ENCODE measurements at places on chromosomes 6 and 20.
A peak's percentile ranks its signal among the peaks of the same experiment; 100 is the strongest.

GRCh38 chr6:26155061-26155930, 68.1 kb downstream of the HFE start:
- DNase-seq: no peak

- DNase-seq: no peak
These were observed 1.3 kb downstream of the DUSP15 start for GRCh38 chr20:31868853-31869672.

- no peak for DNase-seq
These were observed 3.9 kb downstream of the JAG1 start for GRCh38 chr20:10669843-10670446.

- DNase-seq: no peak
These were observed 3.0 kb upstream of the CCN2 start for GRCh38 chr6:131954059-131954774.

GRCh38 chr6:20811109-20811761, 277.0 kb downstream of the CDKAL1 start:
- DNase-seq: no peak

GRCh38 chr6:125558241-125558843, 191.1 kb upstream of the HEY2 start:
- DNase-seq: no peak

DNA sequence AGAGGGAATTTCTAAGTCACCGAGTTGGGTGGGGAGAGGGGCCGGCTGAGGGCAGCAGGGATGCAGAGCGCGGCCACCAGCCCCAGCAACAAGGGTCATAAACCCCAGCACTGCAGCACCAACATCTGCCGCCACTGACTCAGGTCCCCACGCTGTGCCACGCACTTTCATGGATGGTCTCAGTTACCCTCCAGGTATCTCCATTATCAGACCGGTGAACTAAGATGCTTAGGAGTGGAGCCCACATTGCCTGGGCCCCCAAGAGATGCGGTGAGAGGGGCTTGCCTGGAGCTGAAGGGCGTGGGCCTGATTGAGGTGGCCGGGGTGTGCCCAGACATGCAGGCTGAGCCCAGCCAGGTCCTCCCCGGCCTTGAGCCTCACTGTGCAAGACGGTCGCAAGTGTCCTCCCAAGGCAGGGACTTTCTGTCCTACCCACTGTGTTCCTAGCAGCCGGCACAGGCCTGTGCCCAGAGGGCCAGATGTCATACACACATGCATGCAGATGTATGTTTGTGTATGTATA, 19.3 kb downstream of the RBM38 start:
- no peak for DNase-seq

DNA sequence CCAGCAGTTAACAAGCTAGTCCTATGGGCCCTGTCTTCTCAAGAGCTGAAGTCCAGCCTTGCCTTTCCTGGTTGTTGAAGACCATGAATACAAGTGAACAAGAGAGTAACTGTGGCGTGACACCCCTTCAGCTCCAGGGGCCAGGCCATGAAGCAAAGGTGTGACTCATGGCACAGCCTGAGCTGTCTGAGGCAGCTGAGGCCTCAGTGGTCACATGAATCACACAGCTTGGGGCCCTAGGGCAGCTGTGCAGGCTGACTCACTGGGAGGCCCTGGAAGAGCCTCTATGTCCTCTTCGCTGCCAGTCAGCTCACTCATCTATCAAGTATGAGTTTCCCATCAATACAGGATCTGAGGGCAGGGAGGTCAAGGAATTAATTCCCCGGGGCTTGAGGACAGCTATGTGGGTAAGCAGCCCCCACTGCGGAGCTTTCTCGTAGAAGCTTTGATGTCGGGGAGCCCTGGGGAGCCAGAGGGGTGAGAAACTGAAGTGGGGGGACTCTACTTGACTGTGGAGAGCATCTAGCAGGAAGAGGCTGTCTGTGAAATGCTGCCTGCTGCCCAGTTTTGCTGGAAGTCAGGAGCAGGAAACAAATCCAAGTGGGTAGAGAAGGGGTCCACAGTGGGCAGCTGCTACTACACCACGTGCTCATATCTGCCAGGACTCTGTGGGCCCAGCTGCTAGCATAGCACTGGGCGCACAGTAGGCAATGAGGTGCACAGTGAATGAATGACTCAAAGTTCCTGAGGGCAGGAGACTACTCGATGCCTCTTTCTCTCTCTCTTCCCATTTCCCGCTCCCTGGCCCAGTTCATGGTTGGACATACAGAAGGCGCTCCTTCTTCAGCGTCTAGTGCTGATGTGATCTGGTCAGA, 13.7 kb upstream of the FAM83C start:
- no peak for DNase-seq

DNA sequence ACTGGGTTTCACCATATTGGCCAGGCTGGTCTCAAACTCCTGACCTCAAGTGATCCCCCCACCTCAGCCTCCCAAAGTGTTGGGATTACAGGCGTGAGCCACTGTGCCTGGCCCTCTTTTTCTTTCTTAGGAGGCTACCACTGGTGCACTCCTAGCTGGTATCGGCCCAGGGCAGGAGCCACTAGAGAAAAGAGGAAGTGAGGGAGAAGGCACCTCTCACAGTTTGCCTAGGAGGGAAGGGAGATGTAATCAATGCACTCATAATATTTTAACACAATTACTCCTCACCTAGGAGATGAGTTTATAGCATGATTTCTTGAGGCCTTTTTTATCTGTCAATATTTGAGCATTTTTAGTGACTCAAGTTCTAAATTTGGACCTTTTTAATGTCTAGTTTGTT, 189.0 kb upstream of the SOX4 start:
- DNase-seq: no peak

GRCh38 chr6:513058-513457, 121.5 kb downstream of the IRF4 start:
- no peak for DNase-seq

- DNase-seq: no peak
These were observed 131.6 kb downstream of the RFX6 start for GRCh38 chr6:117008618-117009017.

- DNase-seq: no peak
These were observed 750.4 kb downstream of the TENT5A start for GRCh38 chr6:81002126-81002525.

- DNase-seq: no peak
These were observed 110.3 kb upstream of the EYA4 start for GRCh38 chr6:133130863-133131262.

GRCh38 chr6:15351631-15352030, 105.8 kb downstream of the JARID2 start:
- no peak for DNase-seq

- DNase-seq: peak; percentile 84
These were observed 1.0 kb upstream of the FBXO5 start for GRCh38 chr6:152983637-152984512.
